Bronchial epithelial cell (primary cell): ENCODE measurements at places on chromosomes 7 and 10. TPM values are rescaled to one million over a fixed set of nuclear protein-coding genes. Genes with fewer than 3 reads are reported as not detected.

DNA sequence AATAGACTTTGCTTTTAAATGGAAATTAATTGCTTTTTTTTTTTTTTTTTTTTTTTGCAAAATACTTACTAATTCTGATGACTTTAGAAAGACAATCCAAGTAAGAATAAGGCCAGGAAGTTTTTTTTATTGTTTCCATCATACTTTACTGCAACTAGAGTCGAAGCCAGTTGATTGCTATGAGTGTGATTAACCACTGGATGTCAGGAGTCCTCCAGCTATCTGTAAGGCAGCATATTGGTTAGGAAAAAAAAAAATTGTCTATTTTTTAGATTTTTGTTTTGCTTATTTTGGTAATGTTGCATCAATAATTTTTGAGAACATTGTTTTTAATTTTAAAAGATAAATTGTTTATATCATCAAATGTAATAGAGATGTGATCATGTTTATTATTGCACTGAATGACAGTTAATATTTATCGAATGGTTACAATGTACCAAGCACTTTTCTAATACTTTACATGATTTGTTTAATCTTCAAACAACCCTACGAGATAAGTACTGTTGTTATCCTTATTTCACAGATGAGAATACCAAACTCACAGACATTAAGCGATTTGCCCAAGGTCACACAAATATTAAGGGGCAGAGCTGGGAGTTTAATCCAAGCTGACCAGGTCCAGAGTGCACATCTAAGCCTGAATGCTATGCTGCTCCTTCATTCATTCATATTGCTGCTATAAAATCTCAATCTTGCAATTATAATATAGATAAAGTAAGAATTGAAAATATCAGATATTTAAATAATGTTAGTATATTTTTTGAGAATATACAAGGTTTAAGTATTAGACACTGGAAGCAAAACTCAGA is 19.9 kb upstream of the LMOD2 start:
- peak; percentile 47 for DNase-seq

DNA sequence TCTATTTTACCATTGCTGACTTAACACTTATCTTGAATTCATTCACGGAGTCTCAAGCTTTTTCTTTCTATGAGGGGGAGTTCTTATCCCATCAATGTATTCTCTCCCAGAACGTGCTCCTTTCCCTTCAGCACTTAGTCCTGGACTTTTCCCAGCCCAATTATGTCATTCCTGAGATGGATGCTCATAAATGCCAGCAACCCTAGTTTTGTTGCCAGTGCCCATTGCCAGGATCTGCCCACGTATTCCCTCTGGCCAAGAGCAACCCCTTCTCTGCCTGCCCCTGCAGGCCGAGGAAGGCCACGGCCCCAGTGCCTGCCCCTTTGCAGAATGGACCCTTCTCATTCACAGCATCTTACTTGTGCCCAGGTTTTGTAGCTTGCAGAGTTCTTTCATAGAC is 67.4 kb upstream of the PPP1R3C start:
- no peak for DNase-seq

ZPBP gene
- not detected in 2 replicates for total RNA-seq

GRCh38 chr10:35637462-35637861 is 4.6 kb downstream of the FZD8 start:
- DNase-seq, result no peak

DNA sequence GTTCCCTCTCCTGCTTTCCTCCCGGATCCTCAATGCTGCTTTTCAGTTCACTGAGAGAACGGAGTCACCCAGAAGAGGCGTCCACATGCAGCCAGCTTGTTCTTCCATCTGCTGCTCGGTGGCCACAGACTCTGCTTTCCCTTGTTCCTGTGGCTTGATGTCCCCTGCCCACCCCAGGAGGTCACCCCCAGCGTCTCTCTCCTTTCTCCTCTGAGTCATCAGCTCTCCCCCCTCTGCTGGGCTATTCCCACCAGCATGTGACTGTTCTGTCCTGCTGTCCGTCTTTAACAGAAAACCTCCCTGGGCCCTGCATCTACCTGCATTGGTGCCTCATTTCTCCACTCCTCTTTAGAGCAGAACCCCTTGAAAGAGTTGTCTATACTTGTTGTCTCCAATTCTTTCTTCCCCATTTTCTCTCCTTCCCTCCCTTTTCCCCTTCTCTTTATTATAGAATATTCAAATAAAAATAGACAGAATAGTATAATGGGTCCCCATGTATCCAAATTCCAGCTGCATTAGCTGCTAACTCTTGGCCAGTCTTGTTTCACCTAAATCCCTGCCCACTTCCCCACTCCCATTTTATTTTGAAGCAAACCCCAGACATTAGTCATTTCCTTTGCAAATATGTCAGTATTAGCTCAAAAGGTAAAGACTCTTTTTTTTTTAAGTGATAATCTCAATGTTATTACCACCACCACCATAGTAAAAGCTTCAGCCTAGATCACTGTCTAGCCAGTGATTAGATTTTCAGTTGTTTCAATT is 4.1 kb downstream of the ZNF282 start:
- peak; percentile 59 for DNase-seq

ANKRD1 gene
- under 0.01 TPM in 1 of 2 replicates, not detected in the other for total RNA-seq

- no peak for DNase-seq
These were observed 129.8 kb downstream of the CUBN start for GRCh38 chr10:16999665-17000451.

DNA sequence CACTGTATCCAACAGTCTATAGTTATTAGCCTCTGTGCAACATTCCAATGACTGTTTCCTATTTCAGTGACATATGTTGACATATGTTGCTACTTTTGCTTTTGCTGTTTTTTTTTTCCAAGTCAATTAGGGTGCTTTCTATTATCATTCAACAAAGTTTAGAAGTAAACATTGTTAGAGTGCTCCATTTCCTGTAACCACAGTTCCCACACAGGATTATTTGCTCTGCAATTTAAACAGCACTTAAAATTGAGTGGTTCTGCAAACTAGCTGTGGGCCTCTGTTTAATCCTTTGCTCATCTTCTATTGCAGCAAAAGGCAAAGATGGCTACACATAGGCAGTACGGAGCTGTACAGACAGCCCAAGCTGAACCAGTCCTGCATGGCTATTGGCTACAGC is 46.5 kb upstream of the PTN start:
- DNase-seq, result no peak

OPALIN gene
- total RNA-seq, result not detected in 2 replicates

VWA2 gene
- 1.8 and 3.9 TPM in 2 replicates for total RNA-seq

CYP2E1 gene
- under 0.01 and 0.26 TPM in 2 replicates for total RNA-seq

KIAA1549 gene
- total RNA-seq, result 0.13 and 0.26 TPM in 2 replicates

DNA sequence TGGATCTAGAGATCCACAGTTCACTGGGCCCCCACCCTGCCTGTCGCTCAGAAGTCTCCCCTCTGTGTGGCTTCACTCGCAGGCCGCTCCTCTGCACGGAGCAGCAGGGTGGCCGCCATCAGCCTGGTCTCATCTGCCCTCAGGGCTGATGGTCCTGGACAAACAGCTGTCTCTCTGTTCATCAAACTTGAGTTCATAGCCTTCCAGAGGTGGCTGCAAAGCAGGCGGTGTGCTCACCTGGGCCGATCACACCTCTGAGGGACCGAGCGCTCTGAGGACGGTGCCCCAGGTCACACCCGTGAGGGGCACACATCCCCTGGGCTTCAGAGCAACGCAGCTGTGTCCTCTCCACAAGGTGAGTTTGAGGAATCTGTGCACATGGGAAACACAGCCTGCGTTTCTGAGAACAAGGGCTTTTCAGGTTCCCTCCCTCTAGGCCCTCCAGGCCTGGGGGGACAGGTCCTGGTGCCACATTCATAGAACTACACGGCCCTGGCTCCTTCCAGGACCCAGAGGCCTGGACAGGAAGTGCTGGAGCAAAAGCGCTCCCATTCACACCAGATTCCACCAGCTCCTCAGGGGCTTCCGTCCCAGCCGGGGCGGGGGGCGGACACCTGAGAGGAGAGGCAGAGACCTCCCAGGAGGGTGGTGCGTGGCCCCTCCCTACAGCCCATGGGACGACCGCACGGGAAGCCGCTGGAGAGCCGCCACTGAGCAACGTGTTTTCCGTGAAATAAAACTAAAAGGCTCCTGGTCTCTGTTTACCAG is 31.2 kb upstream of the FAM20C start:
- DNase-seq, result no peak

GRCh38 chr10:71421075-71421434 is 24.3 kb downstream of the CDH23 start:
- no peak for DNase-seq

- DNase-seq, result no peak
These were observed 565.0 kb downstream of the REEP3 start for GRCh38 chr10:64086083-64086767.

- peak; percentile 91 for DNase-seq
These were observed 115.0 kb downstream of the PLXDC2 start for GRCh38 chr10:19930936-19931893.

ITPRID1 gene
- total RNA-seq, result not detected in 2 replicates

- DNase-seq, result no peak
These were observed 340.1 kb upstream of the MGMT start for GRCh38 chr10:129126982-129127381.

- DNase-seq, result no peak
These were observed 47.9 kb downstream of the GALNT11 start for GRCh38 chr7:152073352-152073751.

DNA sequence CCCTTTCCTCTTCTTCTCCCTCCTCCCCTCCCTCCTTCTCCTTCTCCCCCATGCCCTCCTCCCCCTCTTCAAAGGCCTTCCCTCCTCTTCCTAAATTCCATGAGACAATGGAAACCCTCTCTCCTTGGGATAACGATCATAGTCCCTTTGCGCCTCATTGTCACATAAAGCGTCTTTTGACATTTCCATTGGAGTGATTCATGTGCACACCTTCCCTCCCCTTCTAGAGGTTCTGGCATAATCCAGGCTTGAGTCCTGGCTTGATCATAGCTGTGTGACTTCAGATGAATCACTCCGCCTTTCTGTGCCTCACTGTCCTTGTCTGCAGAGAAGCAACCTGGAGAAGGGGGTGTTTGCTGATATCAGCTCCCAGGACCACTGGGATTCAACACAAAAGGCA is 204.2 kb downstream of the TNS3 start:
- peak; percentile 58 for DNase-seq

- no peak for DNase-seq
These were observed 2.1 kb upstream of the DHX32 start for GRCh38 chr10:125883211-125883610.

DNA sequence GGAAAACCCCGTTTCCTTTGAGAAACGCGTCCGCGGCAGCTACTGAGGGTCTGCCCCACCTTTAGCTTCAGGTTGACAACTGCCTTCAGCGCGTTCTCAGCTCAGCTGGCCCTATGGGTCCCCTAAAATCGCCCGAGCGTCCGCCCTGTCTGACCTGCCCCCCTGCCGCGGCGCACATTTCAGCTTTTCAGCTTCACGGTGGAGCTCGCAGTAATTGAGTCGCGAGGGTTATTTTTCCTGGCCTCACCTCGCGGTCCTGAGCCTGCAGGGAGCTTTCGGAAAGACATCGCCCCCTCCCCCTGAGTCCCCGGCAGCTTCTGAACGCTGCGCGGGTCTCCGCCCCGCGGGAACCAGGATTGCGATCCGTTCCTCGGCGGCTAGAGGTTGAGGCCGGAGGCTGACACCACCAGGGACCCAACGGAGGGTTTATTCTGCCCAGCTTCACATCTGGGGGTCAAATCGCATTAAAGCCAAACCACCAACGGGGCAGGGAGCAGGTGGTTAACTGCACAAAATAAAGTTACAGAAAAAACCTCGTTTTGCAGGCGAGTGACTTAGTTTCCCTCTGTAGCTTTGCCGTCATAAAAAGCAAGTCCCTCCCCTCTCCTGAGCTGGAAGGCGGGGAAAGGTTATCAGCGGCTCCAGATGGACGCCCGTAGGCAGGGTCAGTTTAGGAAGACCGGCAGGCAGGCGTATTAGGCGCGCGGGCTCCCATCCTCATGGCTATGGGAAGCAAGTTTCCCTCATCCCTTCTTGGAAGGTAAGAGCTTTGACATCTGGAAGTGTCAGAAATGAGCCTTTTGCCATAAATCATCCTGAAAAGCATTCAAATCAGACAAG is 11.0 kb downstream of the TWIST1 start:
- DNase-seq, result no peak

DNA sequence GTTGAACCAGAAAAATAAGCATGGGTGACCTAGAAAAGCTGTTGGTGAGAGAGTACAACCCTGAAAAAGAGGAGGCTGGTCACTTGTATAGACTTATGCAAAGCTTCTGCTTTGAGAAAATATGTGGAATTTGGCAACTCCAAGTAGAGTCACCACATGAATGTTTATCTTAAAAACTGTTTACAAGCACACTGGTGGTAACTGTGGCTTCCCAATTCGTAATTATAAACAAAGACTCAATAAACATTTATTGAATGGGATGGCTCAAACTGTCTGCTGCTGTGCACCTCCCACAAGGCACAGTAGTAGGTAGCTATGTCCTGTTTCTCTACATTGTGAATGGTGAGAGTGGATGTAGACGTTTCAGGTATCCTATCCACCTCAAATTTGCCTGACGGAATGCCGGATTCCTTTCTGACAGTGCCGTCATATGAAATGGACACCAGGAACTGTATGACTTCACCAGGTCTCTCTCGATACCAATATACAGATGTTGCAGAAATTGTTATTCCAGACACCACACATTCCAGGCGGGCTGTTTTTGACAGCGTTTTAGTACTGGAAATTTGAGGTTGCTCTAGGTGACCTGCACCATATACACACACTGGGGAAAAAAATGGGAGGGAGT is 43.4 kb upstream of the TARP start:
- no peak for DNase-seq

DNA sequence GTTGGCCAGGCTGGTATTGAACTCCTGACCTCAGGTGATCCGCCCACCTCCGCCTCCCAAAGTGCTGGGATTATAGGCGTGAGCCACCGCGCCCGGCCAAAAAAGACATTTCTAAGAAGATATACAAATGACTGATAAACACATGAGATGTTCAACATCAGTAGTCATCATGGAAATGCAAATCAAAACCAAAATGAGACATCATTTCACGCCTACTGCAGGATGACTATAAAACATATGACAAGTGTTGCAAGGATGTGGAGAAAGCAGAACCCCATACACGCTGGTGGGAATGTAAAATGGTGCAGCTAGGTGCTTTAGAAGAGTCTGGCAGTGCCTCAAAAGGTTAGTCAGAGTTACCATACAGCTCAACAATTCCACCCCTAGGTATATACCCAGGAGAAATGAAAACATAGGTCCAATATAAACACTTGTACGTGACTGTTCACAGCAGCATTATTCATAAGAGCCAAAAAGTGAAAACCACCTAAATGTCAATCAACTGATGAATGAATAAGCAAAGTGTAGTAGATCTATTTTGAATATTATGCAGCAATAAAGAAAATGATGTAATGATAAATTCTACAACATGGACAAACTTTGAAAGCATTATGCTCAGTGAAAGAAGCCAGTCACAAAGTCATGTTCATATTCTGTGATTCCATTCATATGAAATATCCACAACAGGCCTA is 24.5 kb downstream of the TMEM209 start:
- DNase-seq, result peak; percentile 54

- DNase-seq, result peak; percentile 69
These were observed 95.8 kb upstream of the CACUL1 start for GRCh38 chr10:118850418-118851061.

GRCh38 chr10:99682752-99683151 is 23.4 kb downstream of the ENTPD7 start:
- DNase-seq, result peak; percentile 52

SYT15B gene
- not detected in 2 replicates for total RNA-seq

DNA sequence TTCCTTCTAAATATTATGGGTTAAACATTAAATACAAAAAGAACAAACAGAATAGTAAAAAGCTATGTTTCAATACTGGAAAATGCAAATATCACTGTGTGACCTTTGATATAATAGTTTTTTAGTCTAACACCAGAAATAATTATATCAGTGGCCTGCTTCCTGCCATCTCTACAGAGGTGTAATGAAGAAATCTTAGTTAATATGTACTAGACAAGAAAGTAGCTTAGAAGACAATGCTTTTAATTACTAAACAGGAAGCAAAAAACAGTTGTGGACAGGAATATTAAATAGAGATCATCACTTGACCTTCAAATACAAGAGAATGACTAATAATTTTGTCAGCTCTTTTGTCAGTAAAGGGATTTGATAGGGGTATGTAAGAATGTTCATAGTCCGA is 47.4 kb upstream of the LRRN3 start:
- no peak for DNase-seq
